Right lobe of liver (tissue), 6 donors: ENCODE measurements at places on chromosomes 1 and 21. TPM values are rescaled to one million over a fixed set of nuclear protein-coding genes. Genes with fewer than 3 reads are reported as not detected.
A peak's percentile ranks its signal among the peaks of the same experiment; 100 is the strongest.

DNA sequence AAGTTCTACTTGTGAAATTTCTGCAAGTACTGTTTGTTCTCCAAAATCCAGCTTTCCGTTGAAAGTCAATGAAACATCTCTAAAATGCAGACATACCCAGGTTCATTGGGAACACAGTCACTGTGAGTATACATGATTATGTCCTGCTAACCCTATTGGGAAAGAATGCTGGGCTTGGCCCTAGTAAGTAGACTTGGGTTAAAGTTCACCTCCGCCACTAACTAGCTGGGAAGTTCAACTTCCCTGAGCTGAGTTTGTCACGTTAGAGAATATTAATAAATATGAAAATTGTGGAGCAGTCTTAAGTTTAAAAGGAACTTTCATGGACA lies 10.5 kb upstream of the PGD start:
- no peaks in the 10 kb centered on the region for H3K36me3 ChIP-seq
- DNase-seq, result no peak
- no peaks in the 10 kb centered on the region for H3K27me3 ChIP-seq
- no peak overlapping the region for H3K27ac ChIP-seq
- H3K4me1 ChIP-seq, result no peaks in the 10 kb centered on the region

Gene LAMB3
- 9.7 TPM for total RNA-seq

Gene LRRN2
- 0.07 TPM for total RNA-seq

Gene MEX3A
- 0.93 TPM for total RNA-seq

- no peak within 1 kb of the TSS for H3K27ac ChIP-seq
- H3K27me3 ChIP-seq, result no peaks in the 10 kb centered on the region
- no peaks in the 10 kb centered on the region for H3K36me3 ChIP-seq
Measured at GRCh38 chr1:28591708-28592320, at the start of gene RAB42. TSS of gene RAB42 (plus strand) at chr1:28592265. CDS start at chr1:28592512, 247 bp downstream.

Gene IL23R
- not detected for total RNA-seq

GRCh38 chr1:95252422-95252821 lies 18.4 kb downstream of the RWDD3 start:
- no peak overlapping the region for H3K27ac ChIP-seq
- no peaks in the 10 kb centered on the region for H3K27me3 ChIP-seq
- no peaks in the 10 kb centered on the region for H3K4me1 ChIP-seq

DNA sequence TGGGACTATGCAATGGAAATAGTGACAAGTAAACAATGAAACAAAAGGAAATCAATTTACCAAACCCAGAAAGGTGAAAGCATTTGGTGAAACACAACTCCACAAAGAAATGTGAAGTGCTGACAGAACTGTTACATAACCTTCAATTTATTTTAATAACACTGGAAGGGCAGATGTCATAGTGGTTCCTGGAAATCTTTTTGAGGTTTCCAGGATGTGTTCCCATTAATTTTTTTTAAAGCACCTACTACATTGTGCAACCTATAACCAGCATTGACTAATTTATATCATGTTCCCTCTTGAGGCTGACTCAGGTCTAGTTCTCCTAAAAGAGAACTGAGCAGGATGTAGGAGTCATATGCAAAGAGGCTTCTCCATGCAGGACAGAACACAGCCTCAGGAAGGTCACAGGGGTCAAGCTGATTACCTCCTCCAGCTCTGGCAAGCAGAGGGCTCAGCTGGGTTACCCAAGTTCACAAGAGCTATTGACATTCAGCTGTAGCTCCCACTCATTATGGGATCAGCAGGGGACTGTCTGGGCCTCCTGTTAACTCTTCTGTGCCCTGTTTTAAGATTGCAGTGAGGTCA lies 157.1 kb upstream of the NRIP1 start:
- H3K36me3 ChIP-seq, result no peaks in the 10 kb centered on the region
- H3K27ac ChIP-seq, result peak overlapping the region; percentile 30
- peak; percentile 83 for DNase-seq
- H3K27me3 ChIP-seq, result no peaks in the 10 kb centered on the region
- H3K4me1 ChIP-seq, result peaks cover 23% of the 10 kb centered on the region

Gene KCNJ15
- 1.7 TPM for total RNA-seq

- no peaks in the 10 kb centered on the region for H3K27me3 ChIP-seq
- H3K27ac ChIP-seq, result no peak overlapping the region
- no peaks in the 10 kb centered on the region for H3K4me1 ChIP-seq
- DNase-seq, result no peak
Measured at GRCh38 chr1:238953448-238954010, 432.8 kb upstream of the CHRM3 start.

Gene STYXL2
- 0.12 TPM for total RNA-seq

GRCh38 chr21:25638660-25639550 lies at the start of gene JAM2:
TSS of gene JAM2 (plus strand) at chr21:25639258. CDS start at chr21:25639822, 564 bp downstream.
- H3K4me3 ChIP-seq, result peak within 1 kb of the TSS; percentile 46
- DNase-seq, result no peak
- no peaks in the 10 kb centered on the region for H3K36me3 ChIP-seq
- no peaks in the 10 kb centered on the region for H3K4me1 ChIP-seq

DNA sequence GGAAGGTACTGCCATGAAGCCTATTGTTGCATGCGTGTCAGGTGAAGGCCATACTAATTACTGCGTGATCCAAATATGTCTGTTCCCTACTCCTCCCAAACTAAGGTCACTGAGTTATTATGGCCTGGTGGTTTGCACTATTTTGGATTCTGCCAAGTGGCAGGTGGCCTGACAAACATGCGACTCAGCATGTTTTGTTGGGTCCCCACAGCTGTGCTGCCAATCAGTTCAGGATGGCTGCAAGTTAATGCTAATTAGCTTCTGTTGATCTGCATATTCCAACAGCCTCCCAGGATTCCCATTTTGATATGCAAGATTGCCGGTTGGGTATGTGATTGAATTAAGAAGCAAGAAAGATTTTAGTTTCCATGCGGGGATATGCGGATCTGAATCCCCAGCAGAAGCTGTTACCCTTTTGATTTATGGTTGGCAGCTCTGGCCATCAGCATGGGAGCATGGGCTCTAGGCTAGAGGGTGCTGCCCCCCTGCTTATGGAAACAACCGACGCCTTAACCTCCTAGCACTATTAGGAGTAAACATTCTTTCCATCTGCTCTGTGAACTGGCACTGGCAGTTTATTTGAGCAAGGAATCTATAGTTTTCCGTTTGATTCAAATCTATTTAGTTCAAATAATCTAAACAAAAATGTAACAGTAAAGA lies 429.8 kb upstream of the C1orf87 start:
- H3K4me3 ChIP-seq, result no peak overlapping the region
- no peaks in the 10 kb centered on the region for H3K27me3 ChIP-seq
- H3K27ac ChIP-seq, result no peak overlapping the region
- H3K4me1 ChIP-seq, result no peaks in the 10 kb centered on the region
- no peak for DNase-seq
- H3K36me3 ChIP-seq, result no peaks in the 10 kb centered on the region

DNA sequence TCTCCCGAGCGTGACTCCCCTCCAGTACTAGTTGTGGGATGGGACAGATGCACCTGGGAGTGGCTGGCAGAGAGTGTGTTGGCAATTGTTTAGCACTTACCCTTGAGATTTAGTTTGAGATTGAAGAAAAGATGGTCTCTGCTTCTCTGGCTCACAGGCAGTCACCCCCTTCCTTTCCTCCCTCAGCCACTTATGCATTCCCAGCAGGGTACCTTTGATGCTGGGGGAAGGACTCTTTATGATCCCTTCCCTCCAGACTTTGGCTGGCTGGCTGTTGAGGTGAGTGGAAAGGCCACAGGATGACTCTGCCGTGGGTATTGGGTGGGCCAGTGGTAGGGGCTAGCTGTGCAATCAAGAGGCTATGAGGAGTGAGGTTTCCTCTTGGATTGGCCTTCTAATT lies 236.8 kb downstream of the CAMTA1 start:
- H3K36me3 ChIP-seq, result no peaks in the 10 kb centered on the region
- no peak for DNase-seq
- no peaks in the 10 kb centered on the region for H3K27me3 ChIP-seq

- no peak for DNase-seq
- H3K36me3 ChIP-seq, result no peaks in the 10 kb centered on the region
- H3K27me3 ChIP-seq, result no peaks in the 10 kb centered on the region
- H3K4me3 ChIP-seq, result no peak overlapping the region
- H3K27ac ChIP-seq, result no peak overlapping the region
- no peaks in the 10 kb centered on the region for H3K4me1 ChIP-seq
Measured at GRCh38 chr1:159879977-159880376, 17.5 kb upstream of the VSIG8 start.

Gene SELENBP1
- total RNA-seq, result 85.6 TPM

- H3K4me3 ChIP-seq, result no peak overlapping the region
- H3K4me1 ChIP-seq, result no peaks in the 10 kb centered on the region
- H3K36me3 ChIP-seq, result no peaks in the 10 kb centered on the region
- DNase-seq, result no peak
- no peak overlapping the region for H3K27ac ChIP-seq
Measured at GRCh38 chr1:151846062-151846568, 6.5 kb upstream of the C2CD4D start.

DNA sequence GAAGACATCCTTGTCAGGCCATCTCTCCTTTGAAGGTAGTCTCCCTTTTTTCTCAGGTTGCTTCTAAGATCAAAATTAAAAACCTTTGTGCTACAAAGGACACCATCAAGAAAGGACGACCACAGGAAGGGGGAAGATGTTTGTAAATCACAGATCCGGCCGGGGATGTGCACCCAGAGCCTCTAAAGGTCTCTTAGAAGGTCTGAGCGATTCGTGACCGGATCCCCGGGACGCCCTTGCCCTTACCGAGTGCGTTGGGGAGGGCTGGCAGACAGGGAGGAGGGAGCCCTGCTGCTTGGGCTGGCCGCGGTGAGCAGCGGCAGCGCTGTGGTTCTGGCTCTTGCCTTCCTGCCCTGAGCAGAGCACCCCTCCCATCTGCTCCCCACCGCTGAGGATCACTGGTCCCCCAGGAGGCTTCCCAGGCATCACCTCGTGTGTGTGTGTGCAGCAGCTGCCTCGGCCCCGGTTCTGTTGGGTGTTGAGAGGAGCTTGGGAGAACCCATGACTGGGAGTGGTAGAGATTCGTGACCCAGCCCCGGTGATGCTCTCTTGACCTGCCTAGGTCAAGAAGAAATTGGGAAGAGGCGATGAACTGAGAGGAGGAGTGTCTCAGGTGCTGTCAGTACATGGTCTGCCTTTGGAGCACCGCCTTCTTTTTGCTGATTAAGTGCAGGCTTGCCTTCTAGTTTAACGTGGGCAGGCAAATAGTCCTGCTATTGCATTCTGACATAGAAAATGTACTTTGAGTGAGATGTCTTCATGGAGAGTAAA lies 34.5 kb downstream of the AGPAT3 start:
- no peak overlapping the region for H3K27ac ChIP-seq
- no peak overlapping the region for H3K4me3 ChIP-seq
- no peaks in the 10 kb centered on the region for H3K27me3 ChIP-seq
- no peaks in the 10 kb centered on the region for H3K4me1 ChIP-seq

DNA sequence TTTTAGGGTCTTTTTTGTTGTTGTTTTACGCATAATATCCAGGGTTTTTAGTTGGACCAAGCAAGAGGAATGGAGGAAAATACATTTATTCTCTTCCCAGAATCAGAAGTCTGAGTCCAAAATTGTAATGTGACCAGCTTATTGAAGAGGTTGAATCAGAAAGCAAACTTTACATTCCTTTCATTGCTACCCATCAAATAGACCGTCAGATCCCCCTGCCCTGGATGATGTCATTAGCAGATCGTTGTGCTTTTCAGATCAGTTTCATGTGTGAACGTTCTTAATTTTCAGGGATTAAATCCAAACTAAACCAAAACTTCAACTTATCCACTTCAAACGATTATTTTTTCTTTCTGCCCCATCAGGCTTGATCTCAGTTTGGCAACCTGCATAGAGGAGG lies 85.7 kb upstream of the NGF start:
- H3K36me3 ChIP-seq, result no peaks in the 10 kb centered on the region
- H3K4me3 ChIP-seq, result no peak overlapping the region
- no peaks in the 10 kb centered on the region for H3K27me3 ChIP-seq
- no peak overlapping the region for H3K27ac ChIP-seq
- DNase-seq, result no peak

DNA sequence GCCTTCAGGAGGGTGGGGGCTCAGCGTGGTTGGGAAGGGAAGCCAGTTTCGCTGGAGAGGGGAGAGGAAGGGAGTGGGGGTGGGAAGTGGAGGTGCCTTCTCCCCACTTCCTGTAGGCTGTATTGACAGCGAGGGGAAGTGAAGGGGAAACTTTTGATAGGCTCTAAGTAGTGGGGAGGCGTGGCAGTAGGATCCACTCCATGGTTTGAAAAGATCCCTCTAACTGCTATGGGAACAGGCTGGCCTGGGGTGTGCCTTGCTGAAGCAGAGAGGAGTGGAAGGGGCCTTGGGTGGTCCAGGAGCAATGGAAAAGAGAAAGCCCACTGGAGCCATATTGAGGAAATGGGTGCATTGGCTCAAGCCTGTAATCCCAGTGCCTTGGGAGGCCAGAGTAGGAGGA lies 20.2 kb downstream of the C1orf115 start:
- no peaks in the 10 kb centered on the region for H3K36me3 ChIP-seq
- DNase-seq, result no peak
- H3K27me3 ChIP-seq, result no peaks in the 10 kb centered on the region
- no peak overlapping the region for H3K4me3 ChIP-seq
